ENCODE measurements at places on chromosomes 5 and 9.

- DNase-seq = no peak
Measured at GRCh38 chr9:16331031-16331430, 539.4 kb downstream of the BNC2 start.

DNA sequence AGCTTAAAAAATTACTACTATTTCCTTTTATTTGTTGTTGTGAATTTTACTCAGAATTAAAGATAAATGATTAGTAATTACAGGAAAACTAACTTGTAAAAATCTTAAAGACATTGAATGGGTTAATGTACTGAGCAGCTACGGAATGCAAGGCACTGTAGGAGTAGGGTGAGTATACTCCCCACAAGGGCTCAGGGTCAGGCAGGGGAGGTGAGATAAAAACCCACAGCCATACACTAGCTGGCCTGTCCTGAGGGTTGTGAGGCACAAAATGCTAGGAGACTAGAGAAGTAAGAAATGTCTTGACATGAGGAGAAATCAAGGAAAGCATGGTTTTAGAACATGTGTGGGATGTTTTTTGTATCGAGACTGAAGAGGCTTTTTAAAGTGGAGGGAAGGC is 13.4 kb downstream of the ZBED3 start:
- DNase-seq = no peak

GRCh38 chr9:72749276-72749675 is 203.6 kb downstream of the ALDH1A1 start:
- no peak for DNase-seq

- no peak for DNase-seq
Measured at GRCh38 chr5:123545506-123545905, 33.5 kb downstream of the CSNK1G3 start.

- no peak for DNase-seq
Measured at GRCh38 chr9:112884101-112884500, 6.6 kb downstream of the SLC46A2 start.

- no peak for DNase-seq
Measured at GRCh38 chr9:92276331-92277032, 17.0 kb downstream of the IARS1 start.

DNA sequence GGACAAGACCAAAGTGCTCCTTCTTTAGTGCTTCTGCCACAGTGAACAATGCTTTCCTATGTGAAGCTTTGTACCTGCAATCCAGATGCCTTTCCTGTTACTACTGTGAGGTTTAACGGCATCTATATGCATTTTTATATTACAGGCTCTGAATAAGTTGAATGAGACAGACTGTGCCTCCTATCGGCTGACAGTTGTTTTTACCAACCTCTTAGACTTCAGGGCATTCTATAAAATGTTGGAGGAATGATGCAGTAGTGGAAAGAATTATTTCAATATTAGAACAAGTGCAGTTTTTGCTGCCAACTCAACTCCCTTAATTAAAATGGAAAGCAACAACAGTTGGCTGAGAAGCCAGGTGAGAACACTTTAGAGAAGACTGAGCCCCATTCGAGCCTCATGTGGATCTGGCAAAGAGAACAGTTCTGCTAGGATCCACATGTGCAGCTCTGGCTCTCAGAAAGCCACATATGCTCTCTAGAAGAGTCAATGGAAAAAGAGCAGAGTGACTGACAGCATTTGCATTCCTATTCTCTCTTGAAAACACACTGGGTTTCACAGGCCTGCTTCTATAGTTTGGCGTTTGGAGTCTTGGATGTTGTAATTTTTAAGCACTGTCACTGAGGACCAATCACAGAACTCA is 147.5 kb downstream of the LURAP1L start:
- no peak for DNase-seq

GRCh38 chr5:131005963-131006684 is 158.9 kb downstream of the HINT1 start:
- no peak for DNase-seq

DNA sequence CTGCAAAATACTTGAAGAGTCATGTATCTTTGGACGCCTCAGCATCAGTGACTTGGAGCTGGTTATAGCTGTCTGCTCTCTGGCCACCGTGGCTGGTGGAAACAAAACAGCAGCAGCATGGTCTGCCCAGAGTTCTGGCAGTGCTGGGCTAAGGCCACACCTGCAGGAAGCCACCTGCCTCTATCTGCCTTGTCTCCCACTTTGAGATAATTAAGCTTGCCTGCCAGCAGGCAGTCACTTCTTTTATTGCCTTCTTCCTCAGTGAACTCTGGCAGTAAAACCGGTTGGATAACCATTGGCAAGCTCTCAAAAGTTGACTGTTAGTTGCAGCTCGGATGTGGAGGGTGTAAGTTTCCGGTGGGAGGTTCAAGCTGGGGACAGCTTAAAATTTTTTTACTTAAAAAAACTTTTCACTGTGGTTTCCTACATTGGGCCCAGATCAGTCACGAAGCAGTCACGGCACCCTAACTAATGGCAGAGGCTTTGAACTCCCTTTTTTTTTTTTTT is 4.9 kb downstream of the SMIM3 start:
- DNase-seq = peak; percentile 16

DNA sequence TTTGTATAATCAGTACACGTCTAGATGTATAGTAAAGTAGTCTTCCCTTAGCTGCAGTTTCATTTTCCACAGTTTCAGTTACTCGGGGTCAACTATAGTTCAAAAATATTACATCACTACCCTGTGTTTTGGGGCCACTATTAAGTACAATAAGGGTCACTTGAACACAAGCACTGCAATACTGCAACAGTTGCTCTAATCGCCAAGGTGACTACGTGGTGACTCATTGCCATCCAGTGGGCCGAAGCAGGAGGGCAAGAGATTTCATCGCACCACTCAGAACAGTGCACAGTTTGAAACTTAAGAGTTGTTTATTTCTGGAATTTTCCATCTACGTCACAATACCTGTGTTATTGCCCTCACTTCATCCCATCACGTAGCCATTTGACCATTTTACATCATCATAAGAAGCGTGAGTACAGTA is at the start of gene ARL14EPL:
TSS of gene ARL14EPL (plus strand) at position 379 of the 424 bp plus-strand sequence. CDS start 18,994 bp downstream, outside the sequence.
- no peak for DNase-seq

DNA sequence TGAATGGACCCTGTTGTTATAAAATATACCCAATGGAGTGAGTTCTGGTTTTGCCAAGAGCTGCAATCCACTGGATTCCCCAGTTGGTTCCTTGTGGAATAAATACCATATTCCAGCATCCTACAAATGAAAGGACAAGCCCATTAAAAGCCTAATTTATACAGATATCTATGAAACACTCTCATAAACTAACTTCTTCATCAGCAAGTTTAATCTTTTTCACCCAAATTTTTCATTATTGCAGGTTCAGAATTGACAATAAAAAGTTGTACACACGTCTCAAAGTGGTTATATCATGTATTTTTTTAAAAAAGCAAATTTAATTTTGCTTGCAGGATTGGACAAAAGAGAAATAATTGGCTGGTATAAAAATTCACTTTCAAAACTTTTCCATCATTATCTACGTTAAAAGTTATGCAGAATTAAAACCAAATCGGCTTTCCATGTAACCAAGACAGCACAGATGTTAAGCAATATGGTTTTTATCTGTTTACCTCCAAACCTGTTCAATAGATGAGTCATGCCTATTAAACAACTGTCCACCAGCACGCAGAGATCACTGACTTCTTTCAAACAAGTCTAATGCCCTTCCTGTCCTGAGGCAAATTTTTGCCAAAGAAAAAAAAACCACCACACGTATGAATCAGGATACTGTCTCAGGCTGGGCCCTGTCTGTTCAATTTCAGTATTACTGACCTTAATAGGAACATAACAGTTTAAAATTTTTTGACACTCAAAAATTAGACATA is 42.5 kb downstream of the CEMIP2 start:
- no peak for DNase-seq

DNA sequence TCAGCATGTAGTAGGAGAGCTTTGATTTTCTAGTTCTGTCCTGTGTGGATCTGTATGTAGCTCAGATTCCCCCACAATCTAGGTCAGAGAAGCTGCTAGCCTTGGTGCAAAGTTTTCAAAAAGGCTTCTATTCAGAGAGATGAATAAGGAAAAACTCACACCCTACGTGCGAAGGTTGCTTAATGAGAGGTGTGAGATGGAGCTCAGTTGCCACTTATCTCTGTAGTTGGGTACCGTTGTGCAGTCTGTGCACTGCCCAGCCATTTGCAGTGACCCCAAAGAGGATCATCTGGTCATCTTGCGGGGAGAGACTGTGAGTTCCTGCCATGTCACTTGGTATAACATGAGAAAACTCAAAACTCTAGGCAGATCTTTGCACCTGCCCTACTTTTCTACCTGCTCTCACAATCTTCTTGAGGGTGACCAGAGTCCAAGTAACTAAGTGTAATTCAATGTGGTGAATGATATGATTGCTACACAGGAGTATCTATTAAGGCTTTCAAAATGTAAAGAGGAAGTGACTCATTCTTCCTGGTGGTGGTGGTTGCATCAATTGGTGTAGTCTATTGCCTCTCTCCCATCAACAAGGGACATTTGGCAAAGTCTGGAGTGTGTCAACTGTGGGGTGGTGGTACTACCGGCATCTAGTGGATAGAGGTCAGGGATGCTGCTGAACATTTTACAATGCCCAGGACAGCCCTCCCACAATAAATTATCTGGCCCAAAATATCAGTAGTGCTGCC is 65.2 kb downstream of the TMC1 start:
- DNase-seq = no peak

GRCh38 chr9:106277966-106278365 is 583.6 kb downstream of the TMEM38B start:
- no peak for DNase-seq

DNA sequence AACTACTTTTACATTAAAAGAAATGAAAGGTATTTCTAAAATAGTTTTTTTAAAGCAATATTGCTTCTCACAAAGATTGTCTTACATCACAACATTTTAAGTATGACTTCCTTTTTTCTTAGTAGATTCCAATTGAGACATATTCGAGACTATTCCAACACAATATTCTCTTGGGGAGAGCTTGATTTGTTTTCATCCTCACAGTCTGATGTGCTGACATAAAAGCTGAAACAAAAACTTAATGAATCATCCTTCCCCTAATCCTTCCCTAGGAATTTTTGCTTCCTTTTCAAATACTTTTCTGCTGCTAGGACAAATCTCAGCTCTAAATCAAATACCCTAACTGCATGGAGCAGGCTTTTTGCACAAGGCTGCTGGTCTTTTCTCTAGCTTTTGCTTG is 245.8 kb upstream of the MAP3K1 start:
- DNase-seq = no peak

DNA sequence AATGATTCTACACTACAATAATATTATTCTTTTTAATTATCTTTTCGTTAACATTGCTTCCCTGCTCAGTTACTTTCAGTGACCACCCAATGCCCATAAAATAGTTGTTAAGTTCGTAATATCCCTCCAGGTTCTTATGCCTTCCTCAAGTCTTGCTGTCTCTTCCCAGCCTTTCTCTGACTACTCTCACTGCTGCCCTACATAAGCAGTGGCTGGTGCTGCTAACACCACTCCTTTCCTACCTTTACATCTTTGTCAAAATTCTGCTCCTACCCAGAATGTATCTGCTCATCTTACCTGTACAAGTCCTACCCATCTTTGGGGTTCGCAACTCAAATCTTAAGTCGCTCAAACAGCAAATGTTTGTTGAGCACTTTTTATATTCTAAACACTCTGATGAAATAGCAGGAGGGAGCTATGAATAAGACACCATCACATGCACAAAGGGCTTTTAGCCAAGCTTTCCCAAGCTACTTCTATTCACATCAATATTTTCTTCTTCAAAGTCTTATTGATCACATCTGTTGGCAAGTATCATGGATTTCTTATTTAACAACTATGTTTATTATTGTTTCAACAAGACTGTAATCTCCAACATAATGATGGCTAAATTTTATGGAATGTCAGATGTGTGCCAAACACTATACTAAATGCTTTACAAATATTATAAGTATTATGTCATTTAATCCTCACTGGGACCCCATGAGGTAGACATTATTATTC is 29.5 kb downstream of the SLC25A46 start:
- no peak for DNase-seq

- no peak for DNase-seq
Measured at GRCh38 chr5:51053361-51053760, 329.9 kb upstream of the ISL1 start.

GRCh38 chr9:124448019-124448418 is 2.2 kb upstream of the ADGRD2 start:
- DNase-seq = no peak

- peak; percentile 1 for DNase-seq
Measured at GRCh38 chr5:148457183-148457620, 73.4 kb downstream of the FBXO38 start.

GRCh38 chr5:153079396-153079795 is 411.1 kb upstream of the GRIA1 start:
- DNase-seq = no peak

DNA sequence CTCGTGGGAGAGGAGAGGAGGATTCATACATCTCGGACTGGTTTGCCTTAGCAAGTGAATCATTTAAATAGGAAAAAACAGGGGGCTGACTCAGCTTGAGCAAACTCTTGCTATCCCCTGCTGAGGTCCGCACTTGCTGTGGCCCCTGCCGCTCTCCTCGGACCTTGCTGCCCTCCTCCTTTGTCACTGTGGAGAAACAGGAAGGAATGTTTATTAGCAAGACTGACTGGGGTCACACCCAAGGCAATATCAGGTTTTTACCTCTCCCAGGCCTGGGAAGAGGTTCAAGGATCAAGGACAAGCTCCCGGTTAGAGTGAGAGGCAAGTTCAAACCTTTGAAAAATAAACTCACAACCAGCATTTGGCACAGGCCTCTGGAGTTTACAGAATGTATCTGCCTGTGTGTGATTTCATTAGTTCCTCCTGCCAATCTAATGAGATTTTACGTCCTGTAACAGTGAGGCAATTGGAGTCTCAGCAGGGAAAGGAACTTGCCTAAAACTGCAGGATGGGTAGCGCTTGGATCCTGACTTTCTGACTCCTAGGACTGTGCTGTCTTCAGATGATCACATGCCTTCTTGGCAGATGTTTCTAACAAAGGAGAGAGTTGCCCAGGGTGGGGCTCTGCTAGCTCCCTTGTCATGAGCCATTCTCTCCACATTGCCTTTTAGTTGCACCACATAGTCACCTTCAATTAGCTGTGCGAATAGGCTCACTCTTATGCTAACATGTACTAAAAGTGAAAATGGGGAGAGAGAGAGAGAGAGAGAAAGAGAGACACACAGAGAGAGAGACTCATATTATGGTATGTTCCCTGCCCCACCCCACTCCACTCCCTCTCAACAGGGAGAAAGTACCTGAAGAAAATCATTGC is 108.6 kb upstream of the CDKN2B start:
- DNase-seq = no peak

- DNase-seq = no peak
Measured at GRCh38 chr5:116730706-116731105, 156.1 kb upstream of the SEMA6A start.

- no peak for DNase-seq
Measured at GRCh38 chr5:21931116-21931515, 922.0 kb downstream of the CDH12 start.

- DNase-seq = no peak
Measured at GRCh38 chr9:84829471-84829870, 159.9 kb downstream of the NTRK2 start.

- DNase-seq = no peak
Measured at GRCh38 chr9:91296354-91296753, 65.4 kb downstream of the AUH start.

GRCh38 chr9:137762414-137763061 is 115.0 kb upstream of the CACNA1B start:
- no peak for DNase-seq

- no peak for DNase-seq
Measured at GRCh38 chr5:179415291-179416060, 70.2 kb upstream of the ADAMTS2 start.
